ENCODE measurements at places on chromosomes 2 and 18. TPM values are rescaled to one million over a fixed set of nuclear protein-coding genes. Genes with fewer than 3 reads are reported as not detected.

The ZNF385B gene
- 28.9 TPM for total RNA-seq

The CTDP1 gene
- 32.5 TPM for total RNA-seq

The STRN gene
- 36.4 TPM for total RNA-seq

DNA sequence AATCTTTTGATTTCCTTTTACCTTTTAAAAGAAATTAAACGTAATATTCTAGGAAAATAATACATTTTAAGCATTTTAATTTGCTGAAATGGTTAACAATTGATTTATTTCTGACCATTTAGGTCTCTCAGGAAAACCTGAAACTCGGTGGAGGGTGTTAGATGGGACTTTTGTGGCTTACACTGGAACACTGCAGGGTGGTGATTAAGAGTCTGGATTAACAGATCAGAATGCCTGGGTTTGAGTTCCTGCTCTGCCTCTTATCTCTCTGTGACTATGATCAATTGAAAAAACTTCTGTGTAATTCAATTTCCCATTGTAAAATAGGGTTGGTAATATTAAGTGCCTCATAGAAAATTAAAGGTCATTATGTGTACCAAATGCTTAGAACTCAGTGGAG lies 168.7 kb downstream of the UBE2E3 start:
- H3K36me3 ChIP-seq = no peaks in the 10 kb centered on the region
- H3K4me3 ChIP-seq = no peak overlapping the region
- H3K4me1 ChIP-seq = no peaks in the 10 kb centered on the region
- DNase-seq = no peak
- no peak overlapping the region for H3K27ac ChIP-seq
- H3K27me3 ChIP-seq = no peaks in the 10 kb centered on the region

- no peaks in the 10 kb centered on the region for H3K4me1 ChIP-seq
- no peaks in the 10 kb centered on the region for H3K36me3 ChIP-seq
- H3K27ac ChIP-seq = no peak overlapping the region
- H3K4me3 ChIP-seq = no peak overlapping the region
- H3K27me3 ChIP-seq = no peaks in the 10 kb centered on the region
- DNase-seq = no peak
Observed at GRCh38 chr18:74489676-74490075, 6.5 kb upstream of the CNDP2 start.

DNA sequence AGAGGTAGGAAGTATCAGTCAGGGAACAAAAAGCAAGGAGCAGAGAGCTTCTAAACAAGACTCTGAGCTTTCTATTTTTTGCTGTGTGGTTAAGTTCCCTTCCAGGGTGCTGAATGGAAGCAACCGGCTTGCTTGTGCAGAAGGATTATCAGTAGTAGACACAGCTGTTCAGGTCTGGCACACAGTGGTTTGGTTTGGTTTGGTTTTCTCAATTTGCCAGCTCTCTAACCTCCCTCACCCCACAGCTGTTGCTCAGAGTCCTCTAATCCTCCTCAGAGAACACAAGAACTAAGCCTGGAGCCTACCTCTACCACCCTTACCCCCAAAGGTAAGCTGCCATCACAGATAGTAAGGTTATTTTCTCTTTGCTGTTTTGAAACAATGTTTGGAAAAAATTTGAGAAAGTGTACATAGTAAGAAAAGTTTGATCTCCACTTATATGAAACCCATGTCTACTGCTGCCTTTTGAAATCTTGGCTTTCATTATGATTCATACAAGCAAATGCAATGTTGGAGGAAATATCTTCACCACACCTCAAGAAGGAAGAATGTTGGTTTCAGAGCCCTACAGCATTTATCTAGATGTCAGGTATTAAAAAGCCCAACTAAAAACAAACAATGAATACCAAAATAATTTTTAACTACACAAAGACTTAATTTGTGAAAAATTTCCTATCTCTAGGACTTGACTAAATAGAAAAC lies 255.3 kb downstream of the NR4A2 start:
- H3K4me1 ChIP-seq = no peaks in the 10 kb centered on the region
- DNase-seq = no peak
- no peak overlapping the region for H3K4me3 ChIP-seq

GRCh38 chr2:207768168-207768865 lies 1.4 kb downstream of the FZD5 start:
- peak; percentile 91 for DNase-seq
- H3K36me3 ChIP-seq = peaks cover 20% of the 10 kb centered on the region
- peak overlapping the region; percentile 81 for H3K4me3 ChIP-seq

DNA sequence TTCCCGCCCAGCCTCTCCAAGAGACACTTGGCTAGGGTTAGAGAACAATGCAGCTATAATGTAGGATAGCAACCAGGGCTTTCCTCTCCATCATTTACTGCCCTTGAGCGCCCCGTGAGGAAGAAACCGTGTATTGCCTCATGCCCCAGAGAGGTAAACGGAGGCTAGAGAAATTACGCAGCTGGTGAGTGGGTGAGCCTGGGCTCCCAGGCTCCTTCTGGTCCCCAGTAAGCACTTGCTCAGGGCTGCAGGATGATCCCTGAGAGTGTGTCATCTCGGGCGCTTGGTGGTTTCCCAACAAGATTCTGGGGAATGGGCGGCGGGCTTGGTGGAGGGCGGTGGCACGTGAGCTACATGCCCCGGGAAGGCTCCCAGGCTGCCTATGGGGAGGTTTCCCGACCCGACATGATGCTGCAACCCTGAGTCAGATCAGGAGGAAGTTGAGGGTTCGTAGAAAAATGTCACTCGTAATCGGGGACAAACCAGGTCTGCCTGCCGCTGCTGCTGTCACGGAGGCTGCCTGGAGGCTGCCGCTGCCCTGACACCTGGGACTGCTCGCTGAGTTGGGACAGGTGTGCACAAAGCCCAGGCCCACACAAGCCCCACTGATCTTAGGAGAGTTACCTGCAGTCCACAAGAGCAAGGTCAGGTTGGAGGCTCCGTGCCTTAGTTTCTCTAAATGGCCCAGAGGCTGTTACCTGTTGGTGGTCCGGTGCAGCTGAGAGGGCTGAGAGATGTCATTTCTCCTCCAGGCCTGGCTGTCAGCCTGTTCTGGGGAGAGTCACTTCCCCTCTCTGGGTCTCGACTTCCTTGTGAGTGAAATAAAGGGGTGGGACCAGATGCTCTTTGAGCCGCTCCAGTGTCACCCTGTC lies at the start of gene GPR55:
Gene GPR55 (minus strand): TSS at position 773 of the 872 bp plus-strand sequence. CDS start 14,280 bp downstream, outside the sequence.
- no peak within 1 kb of the TSS for H3K27ac ChIP-seq
- H3K27me3 ChIP-seq = no peaks in the 10 kb centered on the region
- H3K4me3 ChIP-seq = peak within 1 kb of the TSS; percentile 26
- peaks cover 8% of the 10 kb centered on the region for H3K4me1 ChIP-seq
- no peak for DNase-seq

- H3K36me3 ChIP-seq = no peaks in the 10 kb centered on the region
- H3K4me1 ChIP-seq = no peaks in the 10 kb centered on the region
- H3K27me3 ChIP-seq = no peaks in the 10 kb centered on the region
- DNase-seq = peak; percentile 29
- H3K27ac ChIP-seq = no peak overlapping the region
Observed at GRCh38 chr2:38613126-38613848, 10.6 kb upstream of the HNRNPLL start.

DNA sequence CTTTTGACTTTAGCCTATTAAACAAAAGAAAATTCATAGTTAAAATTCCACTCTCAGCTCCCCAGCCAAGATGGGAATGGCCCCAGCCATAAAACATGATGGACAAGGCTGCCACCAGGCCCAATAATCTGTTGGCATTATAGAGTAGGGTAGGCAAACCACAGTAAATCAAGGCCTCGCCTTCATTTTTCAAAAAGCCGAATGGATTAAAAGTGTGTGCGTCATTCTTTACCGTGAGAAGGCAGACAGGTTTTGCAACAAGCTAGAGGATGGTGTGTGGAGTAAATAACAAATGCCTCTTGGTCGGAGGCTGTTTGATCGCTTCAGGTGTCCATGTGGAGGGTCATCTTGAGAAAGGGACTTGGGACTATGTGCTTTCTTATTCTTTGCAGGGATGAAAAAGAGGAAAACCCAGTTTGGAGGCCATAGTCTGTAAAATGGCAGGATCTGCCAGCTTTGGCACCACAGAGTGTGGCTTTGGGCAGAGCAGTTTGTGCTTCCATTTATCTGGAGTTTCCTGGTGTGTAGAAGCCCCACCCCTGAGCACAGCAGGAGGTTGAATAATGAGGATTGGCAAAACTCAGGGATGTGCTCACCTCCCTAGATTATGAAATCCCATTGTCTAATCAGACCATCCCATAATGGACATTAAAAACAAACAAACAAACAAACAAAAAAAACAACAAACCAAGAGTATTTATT lies 57.1 kb upstream of the ITGB6 start:
- H3K36me3 ChIP-seq = no peaks in the 10 kb centered on the region
- DNase-seq = no peak

- no peaks in the 10 kb centered on the region for H3K27me3 ChIP-seq
- H3K4me3 ChIP-seq = no peak overlapping the region
- no peak overlapping the region for H3K27ac ChIP-seq
- no peaks in the 10 kb centered on the region for H3K4me1 ChIP-seq
- DNase-seq = no peak
- H3K36me3 ChIP-seq = no peaks in the 10 kb centered on the region
Observed at GRCh38 chr2:11574176-11575046, 40.6 kb downstream of the GREB1 start.

- no peaks in the 10 kb centered on the region for H3K36me3 ChIP-seq
- no peak overlapping the region for H3K4me3 ChIP-seq
- H3K27me3 ChIP-seq = no peaks in the 10 kb centered on the region
- no peak overlapping the region for H3K27ac ChIP-seq
- H3K4me1 ChIP-seq = peaks cover 6% of the 10 kb centered on the region
Observed at GRCh38 chr18:45765796-45766195, 41.8 kb downstream of the SLC14A1 start.

DNA sequence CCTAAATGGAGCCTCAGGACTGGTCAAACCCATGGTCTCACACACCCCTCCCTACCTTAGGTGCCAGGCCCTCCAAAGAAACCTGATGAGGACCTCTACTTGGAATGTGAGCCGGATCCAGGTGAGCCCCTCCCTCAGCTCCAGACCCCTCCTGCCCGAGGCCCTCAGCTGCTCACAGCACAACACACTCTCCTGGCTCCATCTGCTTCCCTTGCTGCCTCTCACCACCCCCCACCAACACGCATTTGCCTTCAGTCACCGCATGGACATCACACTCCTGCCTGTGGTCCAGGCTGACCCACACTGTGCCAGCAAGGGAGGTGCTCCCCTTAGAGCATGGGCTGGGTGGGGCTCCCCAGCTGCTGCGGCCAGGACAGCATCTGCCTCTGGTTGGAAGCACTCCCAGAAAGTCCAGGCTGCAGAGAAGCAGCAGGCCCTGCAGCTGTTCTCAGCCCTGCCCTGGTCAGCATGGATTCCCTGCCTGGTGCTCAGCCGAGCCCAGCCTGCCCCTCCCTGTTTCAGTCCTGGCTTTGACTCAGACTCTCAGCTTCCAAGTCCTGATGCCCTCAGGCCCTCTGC lies 15.1 kb downstream of the SH2D6 start:
- H3K27me3 ChIP-seq = no peaks in the 10 kb centered on the region
- H3K4me3 ChIP-seq = no peak overlapping the region
- peak overlapping the region; percentile 57 for H3K27ac ChIP-seq
- no peaks in the 10 kb centered on the region for H3K36me3 ChIP-seq
- H3K4me1 ChIP-seq = peaks cover 54% of the 10 kb centered on the region
- DNase-seq = peak; percentile 67

GRCh38 chr2:134401789-134402188 lies 147.9 kb downstream of the MGAT5 start:
- H3K27ac ChIP-seq = no peak overlapping the region
- DNase-seq = no peak
- no peaks in the 10 kb centered on the region for H3K27me3 ChIP-seq
- H3K36me3 ChIP-seq = peaks cover 2% of the 10 kb centered on the region

GRCh38 chr2:45988879-45989278 lies 308.3 kb upstream of the EPAS1 start:
- peak; percentile 50 for DNase-seq
- peaks cover 36% of the 10 kb centered on the region for H3K4me1 ChIP-seq
- H3K27ac ChIP-seq = no peak overlapping the region
- no peak overlapping the region for H3K4me3 ChIP-seq
- H3K36me3 ChIP-seq = peaks cover 16% of the 10 kb centered on the region

DNA sequence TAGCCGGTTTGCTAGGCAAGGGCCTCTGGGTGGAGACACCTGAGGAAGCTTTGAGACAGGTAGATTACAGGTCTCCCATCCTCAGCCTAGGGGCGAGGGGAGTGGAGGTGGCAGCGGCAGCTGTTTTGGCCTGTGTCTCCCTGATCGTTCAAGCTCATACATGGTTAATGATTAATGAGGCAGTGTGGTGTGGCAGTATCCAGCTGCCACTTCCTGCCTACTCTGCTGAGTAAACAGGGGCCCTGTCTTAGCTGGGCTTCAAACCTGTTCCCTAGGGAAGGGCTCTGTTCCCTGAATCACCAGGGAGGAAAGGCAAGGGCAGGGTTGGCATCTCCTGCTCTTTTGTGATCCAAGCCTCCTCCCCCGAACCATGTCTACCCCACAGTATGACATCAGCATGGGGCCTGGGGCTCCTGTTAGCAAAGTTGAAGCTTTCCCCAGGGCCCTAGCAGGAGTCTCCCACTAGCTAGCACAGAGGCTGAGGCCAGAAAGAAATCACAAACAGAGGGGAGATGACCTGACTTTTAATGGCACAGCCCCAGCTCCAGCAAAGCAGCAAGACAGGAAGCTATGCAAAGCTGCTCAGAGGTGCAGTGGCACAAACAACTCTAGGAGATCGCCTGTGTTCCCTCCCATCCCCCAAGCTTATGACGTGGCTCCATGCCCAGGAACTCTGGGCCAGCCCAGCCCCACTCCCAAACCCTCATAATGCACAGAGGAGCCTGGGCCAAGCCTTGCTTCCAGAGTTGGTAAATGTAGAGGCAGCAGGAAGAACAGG lies 3.7 kb upstream of the TUBA4B start:
- peak; percentile 93 for DNase-seq
- H3K27me3 ChIP-seq = no peaks in the 10 kb centered on the region
- H3K4me1 ChIP-seq = peaks cover 74% of the 10 kb centered on the region
- no peak overlapping the region for H3K4me3 ChIP-seq
- peaks cover 14% of the 10 kb centered on the region for H3K36me3 ChIP-seq
- H3K27ac ChIP-seq = peak overlapping the region; percentile 77

DNA sequence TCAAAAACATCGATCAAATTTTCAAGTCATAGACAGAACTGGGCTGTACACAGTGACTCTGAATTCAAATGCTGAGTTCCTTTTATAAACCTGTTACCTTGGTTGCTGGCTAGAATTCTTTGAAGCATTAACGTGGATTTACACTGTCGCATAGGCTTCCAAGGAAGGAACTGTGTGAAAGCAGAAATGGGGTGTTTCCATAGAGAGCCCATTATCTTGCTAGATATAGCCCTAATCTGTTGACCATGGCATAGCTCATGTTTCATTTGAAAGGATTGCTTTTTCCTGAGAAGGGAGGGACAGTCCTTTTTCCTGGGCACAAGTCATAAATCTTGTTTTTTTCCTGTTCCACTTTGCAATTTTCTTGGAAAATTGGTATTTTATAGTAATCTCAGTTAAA lies 73.8 kb upstream of the NEUROD1 start:
- no peak overlapping the region for H3K4me3 ChIP-seq
- no peaks in the 10 kb centered on the region for H3K36me3 ChIP-seq
- H3K27me3 ChIP-seq = no peaks in the 10 kb centered on the region
- no peak overlapping the region for H3K27ac ChIP-seq
- H3K4me1 ChIP-seq = no peaks in the 10 kb centered on the region

GRCh38 chr2:42089340-42089925 lies 41.6 kb downstream of the PKDCC start:
- DNase-seq = peak; percentile 82
- no peaks in the 10 kb centered on the region for H3K27me3 ChIP-seq
- H3K4me3 ChIP-seq = no peak overlapping the region
- H3K4me1 ChIP-seq = no peaks in the 10 kb centered on the region
